H9 (cell line): ENCODE measurements at places on chromosomes 11 and 22. TPM values are rescaled to one million over a fixed set of nuclear protein-coding genes. Genes with fewer than 3 reads are reported as not detected.

GRCh38 chr22:35220221-35220620, 37.1 kb upstream of the HMGXB4 start:
- no peak for DNase-seq

DNA sequence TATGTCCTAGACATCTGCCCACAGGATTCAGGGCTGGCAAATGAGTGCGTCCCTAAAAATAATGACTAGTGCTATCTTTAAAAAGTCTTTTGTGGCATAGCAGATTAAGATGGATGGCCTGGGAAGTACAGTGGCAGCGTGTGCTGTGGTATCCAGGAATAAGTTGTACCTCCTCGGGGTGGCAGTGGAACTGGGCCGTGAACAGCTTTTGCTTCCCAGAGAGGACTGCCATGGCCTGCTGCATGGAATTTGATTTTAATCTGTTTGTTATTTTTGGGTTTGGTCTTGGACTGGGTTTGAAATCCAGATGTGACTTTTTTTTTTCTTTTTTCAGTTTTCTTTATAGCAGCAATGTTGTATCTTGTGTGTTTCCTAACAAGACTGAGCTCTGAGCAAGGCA, 71.3 kb upstream of the PARVG start:
- no peak for DNase-seq

DNA sequence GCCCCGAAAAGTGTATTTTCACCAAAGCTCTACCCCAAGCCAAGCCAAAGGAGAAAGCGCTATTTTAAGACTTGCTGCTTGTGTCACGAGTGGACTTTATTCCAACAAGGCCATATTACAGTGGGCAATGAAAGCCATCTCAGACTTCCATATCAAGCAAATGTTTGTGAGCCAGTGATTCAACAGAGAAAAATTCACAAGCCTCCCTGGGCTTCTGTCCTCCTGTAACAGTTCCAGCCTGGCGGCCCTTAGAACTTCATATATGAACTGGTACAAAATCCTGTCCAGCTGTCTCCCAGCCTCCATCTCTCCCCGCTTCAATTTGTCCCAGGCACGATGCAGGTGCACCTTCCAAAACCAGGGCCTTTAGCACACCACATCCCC, 11.2 kb downstream of the LARGE1 start:
- DNase-seq = no peak

GRCh38 chr11:24687531-24688147, 190.8 kb downstream of the LUZP2 start:
- DNase-seq = no peak

DNA sequence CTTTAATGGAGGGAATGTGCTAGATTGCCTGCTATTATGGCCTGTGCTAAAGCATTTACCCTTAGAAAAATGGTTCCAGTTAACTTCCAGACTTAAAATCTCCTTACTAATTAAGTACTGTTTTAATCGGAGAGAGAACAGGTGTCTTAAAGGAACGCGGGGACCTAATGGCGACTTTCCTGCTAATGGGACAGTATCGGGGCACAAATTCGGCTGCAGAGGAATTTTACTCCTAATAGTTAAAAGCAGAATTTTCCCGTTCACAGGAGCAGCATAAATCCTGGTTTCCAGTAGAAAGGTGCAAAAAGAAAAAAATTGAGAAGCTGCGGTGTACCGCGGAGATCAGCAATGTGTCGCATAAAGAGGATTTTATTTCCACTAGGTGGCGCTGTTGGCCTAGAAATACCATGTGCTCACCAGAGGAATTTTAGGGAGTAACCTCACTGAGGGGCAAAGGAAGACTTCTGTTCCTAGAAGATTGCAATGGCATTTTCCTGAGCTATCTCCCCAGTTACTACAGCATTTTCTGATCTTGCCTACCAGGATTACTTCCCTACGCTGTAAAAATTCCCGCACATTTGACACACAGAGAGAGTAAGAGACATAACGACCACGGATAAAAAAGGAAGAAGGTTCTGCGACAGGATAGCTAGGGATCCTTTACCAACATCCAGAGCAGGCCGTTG, 44.5 kb downstream of the ZNF280B start:
- peak; percentile 59 for DNase-seq

DNA sequence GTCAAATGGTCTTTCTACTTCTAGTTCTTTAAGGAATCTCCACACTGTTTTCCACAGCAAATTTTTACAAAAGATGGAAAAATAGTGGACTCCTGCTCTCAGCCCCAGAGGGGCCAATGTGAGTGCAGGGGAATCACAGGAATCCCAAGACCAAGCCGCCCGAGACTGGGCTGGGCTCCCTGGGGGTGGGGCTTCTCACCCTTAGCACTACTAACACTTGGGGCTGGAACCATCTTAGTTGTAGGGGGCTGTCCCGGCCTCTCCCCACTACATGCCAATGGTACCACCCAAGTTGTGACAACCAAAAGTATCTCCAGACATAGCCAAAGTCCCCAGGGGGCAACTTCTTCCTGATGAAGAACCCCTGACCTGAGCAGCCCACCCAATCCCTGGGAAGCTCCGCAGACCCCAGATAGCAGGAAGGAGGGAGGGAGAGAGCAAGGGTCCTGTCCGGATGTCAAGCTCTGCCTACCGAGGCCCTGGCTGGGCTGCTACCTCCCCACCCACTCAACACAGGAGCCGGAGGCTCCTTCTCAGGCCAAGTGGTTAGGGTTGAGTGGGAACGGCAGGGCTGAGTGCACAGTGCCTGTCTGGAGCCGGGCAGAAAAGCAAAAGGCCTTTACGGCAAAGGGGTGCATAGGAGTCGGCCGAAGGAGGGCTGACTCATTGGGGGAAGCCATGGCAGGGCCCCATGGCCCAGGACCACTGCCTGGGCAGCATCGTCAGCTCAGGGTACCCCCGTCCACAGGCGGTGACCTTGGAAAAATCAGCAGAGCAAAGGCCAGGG, 122.5 kb upstream of the FGF3 start:
- DNase-seq = no peak

DNA sequence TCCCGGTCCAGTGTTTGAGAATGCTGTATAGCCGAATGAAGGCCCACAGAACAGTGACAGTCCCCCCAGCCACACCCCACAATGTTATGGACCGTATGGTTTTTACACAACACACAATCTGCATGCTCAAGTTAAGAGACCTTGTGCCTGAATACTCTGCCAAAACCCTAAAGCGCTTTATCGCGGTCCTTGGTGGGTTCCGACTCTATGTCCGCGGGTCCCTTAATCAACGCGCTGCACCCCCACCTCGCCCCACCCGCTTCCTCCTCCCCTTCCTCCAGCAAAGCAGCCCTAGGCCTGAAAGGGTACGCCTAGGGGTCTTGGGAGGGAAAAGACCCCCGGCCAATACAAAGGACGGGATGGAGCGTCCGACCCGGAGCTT, 442 bp downstream of the COPB1 start:
- DNase-seq = peak; percentile 35

DNA sequence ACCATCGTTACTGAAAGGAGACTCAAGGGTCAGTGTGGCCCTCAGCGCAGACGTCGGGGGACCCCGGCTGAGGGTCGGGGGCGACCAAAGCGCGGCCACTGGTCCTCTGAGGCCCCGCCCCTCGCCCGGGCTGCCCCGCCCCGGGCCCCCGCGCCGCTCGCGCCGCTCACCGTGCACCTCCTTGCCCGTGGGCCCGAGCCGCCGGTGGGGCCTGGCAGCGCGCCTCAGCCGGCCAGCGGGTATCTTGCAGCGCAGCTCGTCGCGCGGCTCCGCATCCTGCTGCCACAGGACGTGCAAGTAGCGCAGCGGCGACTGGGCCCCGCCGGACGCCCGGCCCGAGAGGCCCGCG, 419 bp downstream of the ANKRD54 start:
- DNase-seq = no peak

DNA sequence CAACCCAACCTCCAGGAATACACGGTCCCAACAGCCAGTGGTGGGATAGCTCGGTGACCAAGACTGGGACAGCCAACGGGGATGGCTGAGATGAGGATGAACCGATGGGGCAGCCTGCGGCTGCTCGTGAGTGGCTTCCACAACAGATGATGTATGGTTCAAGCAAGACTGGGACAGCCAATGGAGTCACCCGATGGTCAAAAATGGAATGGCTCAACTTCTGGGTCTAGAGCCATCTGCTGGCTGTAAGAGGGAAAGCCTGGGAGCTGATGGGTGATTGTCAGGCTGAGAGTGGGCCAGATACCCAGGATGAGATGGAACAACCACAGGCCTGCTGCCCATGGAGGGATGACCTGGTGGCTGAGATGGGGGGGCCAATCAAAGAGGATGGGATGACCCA, 35.5 kb downstream of the SYT7 start:
- no peak for DNase-seq

DNA sequence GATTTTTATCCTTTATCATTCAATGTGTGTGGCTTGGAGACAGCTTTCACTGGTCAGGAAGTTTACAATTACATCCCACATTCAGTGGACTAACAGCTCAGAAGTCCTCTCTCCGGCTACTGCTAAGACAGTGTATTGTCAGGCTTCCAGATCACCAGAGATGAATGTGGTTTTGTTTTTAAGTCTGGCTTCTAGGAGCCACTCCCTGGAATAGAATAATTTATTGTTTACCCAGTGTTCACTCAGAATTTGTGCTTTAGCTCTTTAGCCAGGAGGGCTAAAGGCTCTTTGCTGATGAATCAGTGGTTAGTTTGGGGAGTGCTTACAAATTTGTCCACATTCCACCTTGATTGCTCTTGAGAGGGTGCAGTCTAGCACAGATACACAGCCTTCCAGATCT, 26.5 kb downstream of the TRIM77 start:
- DNase-seq = no peak

- no peak for DNase-seq
Observed at GRCh38 chr11:107660066-107660465, 51.8 kb downstream of the SLN start.

GRCh38 chr11:67006029-67006884, 16.7 kb upstream of the SYT12 start:
- peak; percentile 78 for DNase-seq

GRCh38 chr22:50498322-50498890, 9.1 kb downstream of the LMF2 start:
- DNase-seq = peak; percentile 82

DNA sequence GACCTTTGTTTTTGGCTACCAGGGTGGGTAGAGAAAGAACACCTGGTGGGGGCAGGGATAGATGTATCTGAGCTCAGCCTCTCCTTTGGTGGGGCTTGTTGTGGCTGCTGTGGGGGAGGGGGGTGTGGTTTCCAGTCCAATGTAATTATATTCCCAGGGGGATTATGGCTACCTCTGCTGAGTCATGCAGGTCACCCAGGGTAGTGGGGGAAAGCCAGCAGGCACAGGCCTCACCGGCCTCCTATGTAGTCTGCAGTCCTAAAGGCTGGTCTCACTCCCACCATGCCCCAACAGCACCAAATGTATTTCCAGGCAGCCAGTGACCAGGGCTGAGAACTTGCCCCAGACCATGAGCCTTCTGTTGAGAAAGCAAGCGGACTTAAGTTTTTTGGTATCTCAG, 119.6 kb downstream of the DYNC2H1 start:
- DNase-seq = no peak

DNA sequence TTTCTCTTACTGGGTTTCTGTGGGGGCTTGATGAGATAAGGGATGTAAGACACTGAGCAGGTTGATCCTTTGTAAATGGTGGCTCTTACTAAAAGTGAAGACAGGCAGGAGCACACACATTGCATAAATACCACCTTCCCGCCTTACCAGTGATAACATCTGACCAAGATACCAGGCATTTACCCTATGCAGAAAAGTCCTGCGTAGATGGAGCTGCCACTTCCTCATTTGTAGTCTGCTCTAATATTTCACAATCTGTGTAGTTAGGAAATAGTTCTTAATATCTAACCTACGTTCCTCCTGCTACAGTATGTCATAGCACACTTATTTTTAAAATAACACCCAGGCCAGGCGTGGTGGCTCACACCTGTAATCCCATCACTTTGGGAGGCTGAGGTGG, 23.9 kb upstream of the SWAP70 start:
- no peak for DNase-seq

GRCh38 chr11:8059571-8060011, 21.4 kb upstream of the TUB start:
- no peak for DNase-seq

DNA sequence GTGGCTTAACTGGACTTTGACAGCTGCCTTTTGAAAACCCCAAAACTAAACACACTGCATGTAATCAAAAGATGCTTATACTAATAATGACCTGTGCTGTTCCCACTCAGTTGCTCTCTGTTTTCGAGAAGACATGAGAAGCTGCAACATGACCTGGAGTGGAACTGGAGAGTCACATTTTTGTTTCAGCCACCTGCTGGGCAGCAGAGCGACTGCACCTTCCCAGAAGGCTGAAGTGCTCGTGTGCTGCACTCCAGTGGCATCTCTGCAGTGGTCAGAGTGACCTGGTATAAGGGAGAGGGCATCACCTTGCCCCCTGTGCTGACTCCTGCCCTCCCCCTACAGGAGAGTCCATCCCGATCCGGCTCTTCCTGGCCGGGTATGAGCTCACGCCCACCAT, 8.6 kb downstream of the THYN1 start:
- peak; percentile 41 for DNase-seq

DNA sequence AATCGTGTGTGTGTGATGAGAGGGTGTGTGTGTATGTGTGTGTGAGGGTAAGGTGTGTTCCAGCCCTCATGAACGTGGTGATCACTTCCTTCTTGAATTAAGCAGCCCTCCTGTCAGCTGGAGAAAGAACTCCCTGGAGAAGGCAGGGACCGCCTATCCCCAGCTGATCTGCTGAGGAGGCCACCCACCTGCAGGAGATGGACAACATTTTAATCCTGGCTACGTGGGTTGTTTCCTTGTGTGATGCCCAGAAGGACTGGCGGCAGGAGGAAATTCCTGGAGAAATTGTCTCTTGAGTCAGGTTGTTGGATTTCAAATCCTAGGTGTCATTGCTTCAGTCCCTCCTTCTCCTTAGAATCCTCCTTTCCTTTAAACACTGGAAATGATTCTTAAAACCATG, 878.8 kb downstream of the NTM start:
- no peak for DNase-seq

GRCh38 chr11:44818110-44818509, 91.3 kb downstream of the TSPAN18 start:
- DNase-seq = no peak

The OR4C16 gene
- not detected in 2 replicates for total RNA-seq

The CCDC116 gene
- 0.22 and 0.63 TPM in 2 replicates for total RNA-seq

The RIMBP3C gene
- 0.22 and 0.44 TPM in 2 replicates for total RNA-seq

The TENM4 gene
- total RNA-seq = 4.3 and 4.6 TPM in 2 replicates

The ISX gene
- total RNA-seq = not detected in 2 replicates

The TEAD1 gene
- 75.1 and 76.8 TPM in 2 replicates for total RNA-seq
